T-helper 2 cell treated with Interferon-gamma antibody and Interleukin-4, amounts not matched to agents 100 ng/mL and 5 ng/mL, for 36 hours (primary cell): ENCODE measurements at places on chromosomes 7 and 10. TPM values are rescaled to one million over a fixed set of nuclear protein-coding genes. Genes with fewer than 3 reads are reported as not detected.

The PRF1 gene
- 72.2 and 78.3 TPM in 2 replicates for total RNA-seq

The NUDT5 gene
- 91.5 and 97.9 TPM in 2 replicates for total RNA-seq

The MRLN gene
- not detected in 2 replicates for total RNA-seq

The SEC31B gene
- total RNA-seq, result 268 and 278 TPM in 2 replicates

The SLC29A3 gene
- 4.3 and 4.5 TPM in 2 replicates for total RNA-seq

The RASA4B gene
- total RNA-seq, result 16.2 and 17.0 TPM in 2 replicates

The AKR1C1 gene
- total RNA-seq, result 1.7 and 1.9 TPM in 2 replicates

The PDLIM1 gene
- 40.2 and 42.4 TPM in 2 replicates for total RNA-seq

The KAZALD1 gene
- 0.36 and 0.77 TPM in 2 replicates for total RNA-seq

The ELFN1 gene
- 0.16 and 0.20 TPM in 2 replicates for total RNA-seq

The LIPN gene
- total RNA-seq, result not detected in 2 replicates

The CCDC172 gene
- total RNA-seq, result not detected in 2 replicates

The PTPRE gene
- 20.4 and 20.5 TPM in 2 replicates for total RNA-seq

The PDE6C gene
- not detected in 2 replicates for total RNA-seq

The BAMBI gene
- 0.09 and 0.18 TPM in 2 replicates for total RNA-seq

The FOXI2 gene
- not detected in 2 replicates for total RNA-seq

The FGFR2 gene
- total RNA-seq, result 0.73 TPM in 1 of 2 replicates, not detected in the other
